ENCODE measurements at places on chromosomes 6 and 20.

GRCh38 chr20:16520154-16520553 is 53.1 kb downstream of the KIF16B start:
- H3K36me3 ChIP-seq = peaks cover 24% of the 10 kb centered on the region
- no peak overlapping the region for H3K4me3 ChIP-seq
- no peak overlapping the region for H3K27ac ChIP-seq
- no peaks in the 10 kb centered on the region for H3K4me1 ChIP-seq
- no peak for DNase-seq

- DNase-seq = peak; percentile 69
- H3K4me1 ChIP-seq = no peaks in the 10 kb centered on the region
- peak overlapping the region; percentile 96 for H3K27ac ChIP-seq
- no peak overlapping the region for H3K4me3 ChIP-seq
Observed at GRCh38 chr6:27894839-27895762, 17.1 kb downstream of the OR2B2 start.

DNA sequence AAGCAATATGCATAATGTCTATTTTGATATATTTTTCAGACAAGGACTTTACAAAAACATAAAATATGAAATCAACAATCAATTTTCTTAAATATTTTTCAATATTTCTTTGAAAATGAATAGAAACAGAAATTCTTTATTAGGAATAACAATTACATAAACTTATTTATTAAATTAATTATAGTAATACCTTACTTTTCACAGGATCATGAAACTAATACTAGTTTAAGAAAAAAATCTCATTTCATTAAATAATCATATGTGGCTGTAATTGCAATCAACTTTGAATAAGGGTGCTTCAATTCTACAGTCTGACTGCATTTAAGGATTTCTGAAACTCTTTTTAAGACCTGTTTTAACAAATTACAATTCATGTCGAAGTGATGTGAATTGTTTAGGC is 26.6 kb downstream of the EPHA7 start:
- H3K27ac ChIP-seq = no peak overlapping the region
- H3K27me3 ChIP-seq = no peaks in the 10 kb centered on the region
- H3K36me3 ChIP-seq = no peaks in the 10 kb centered on the region
- H3K4me1 ChIP-seq = no peaks in the 10 kb centered on the region
- DNase-seq = no peak
- no peak overlapping the region for H3K4me3 ChIP-seq

GRCh38 chr6:83442752-83443151 is 11.9 kb upstream of the ME1 start:
- no peaks in the 10 kb centered on the region for H3K27me3 ChIP-seq
- no peak for DNase-seq
- H3K4me3 ChIP-seq = no peak overlapping the region
- peaks cover 2% of the 10 kb centered on the region for H3K4me1 ChIP-seq
- no peak overlapping the region for H3K27ac ChIP-seq
- no peaks in the 10 kb centered on the region for H3K36me3 ChIP-seq

GRCh38 chr6:98927534-98927933 is 20.2 kb downstream of the FBXL4 start:
- H3K27me3 ChIP-seq = no peaks in the 10 kb centered on the region
- peaks cover 24% of the 10 kb centered on the region for H3K36me3 ChIP-seq
- H3K27ac ChIP-seq = no peak overlapping the region
- H3K4me1 ChIP-seq = no peaks in the 10 kb centered on the region

DNA sequence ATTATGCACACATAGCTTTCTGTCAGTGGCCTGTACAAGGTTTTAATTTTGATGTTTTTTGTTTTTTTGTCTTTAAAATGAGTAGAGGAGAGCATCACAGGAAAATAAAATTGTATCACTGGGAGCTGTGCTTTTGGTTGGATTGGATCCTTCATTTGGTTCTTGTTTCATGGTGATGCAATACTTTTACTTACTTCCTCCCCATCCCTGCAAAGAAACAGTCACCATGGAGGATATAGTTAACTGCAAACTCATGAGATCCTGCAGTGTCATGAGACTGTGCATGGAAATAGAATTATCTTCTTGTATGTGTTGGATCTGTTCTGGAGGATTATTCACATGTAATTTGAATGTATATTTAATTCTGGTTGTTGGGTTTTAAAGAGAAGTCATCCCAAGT is 122.3 kb downstream of the JARID2 start:
- no peaks in the 10 kb centered on the region for H3K36me3 ChIP-seq
- DNase-seq = no peak
- no peak overlapping the region for H3K4me3 ChIP-seq

DNA sequence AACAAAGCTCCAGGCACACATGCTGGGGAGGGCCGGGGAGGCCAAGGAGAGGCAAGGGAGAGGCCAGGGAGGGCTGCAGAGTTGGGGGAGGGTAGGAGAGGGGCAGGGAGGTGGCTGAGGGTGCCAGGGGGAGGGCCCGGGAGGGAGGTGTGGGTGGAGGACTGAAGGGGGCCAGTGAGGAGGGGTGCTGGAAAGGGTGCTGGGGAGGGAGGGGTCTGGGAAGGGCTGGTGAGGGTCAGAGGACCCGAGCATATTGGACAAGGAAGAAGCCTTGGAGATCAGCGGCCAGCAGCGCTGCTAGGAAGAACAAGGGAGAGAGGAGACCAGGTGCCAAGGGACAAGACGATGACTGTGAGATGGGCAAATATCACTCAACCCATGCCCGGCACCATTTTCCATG is 49.7 kb upstream of the GPR31 start:
- no peak overlapping the region for H3K4me3 ChIP-seq
- H3K27ac ChIP-seq = no peak overlapping the region
- H3K27me3 ChIP-seq = no peaks in the 10 kb centered on the region
- H3K4me1 ChIP-seq = no peaks in the 10 kb centered on the region

DNA sequence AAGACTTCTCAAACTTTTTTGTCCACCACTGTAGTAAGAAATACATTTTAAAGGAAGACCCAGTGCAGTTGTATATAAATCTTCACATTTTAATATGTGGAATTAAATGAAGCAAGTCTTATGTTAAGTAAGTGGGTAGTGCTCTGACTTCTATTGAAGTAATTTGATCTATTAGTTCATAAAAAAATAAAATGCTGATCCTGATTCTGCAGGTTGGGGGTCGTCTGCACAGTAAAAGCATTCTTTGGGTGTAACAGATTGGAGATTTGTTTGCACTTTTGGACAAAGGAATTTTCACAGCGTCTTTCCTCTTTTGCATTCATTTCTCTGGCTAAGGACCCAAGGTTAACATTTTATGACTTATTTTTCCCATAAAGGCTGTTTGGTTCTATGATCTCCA is 106.8 kb downstream of the RNF144B start:
- no peak overlapping the region for H3K4me3 ChIP-seq
- peaks cover 9% of the 10 kb centered on the region for H3K4me1 ChIP-seq
- no peaks in the 10 kb centered on the region for H3K27me3 ChIP-seq
- DNase-seq = no peak

DNA sequence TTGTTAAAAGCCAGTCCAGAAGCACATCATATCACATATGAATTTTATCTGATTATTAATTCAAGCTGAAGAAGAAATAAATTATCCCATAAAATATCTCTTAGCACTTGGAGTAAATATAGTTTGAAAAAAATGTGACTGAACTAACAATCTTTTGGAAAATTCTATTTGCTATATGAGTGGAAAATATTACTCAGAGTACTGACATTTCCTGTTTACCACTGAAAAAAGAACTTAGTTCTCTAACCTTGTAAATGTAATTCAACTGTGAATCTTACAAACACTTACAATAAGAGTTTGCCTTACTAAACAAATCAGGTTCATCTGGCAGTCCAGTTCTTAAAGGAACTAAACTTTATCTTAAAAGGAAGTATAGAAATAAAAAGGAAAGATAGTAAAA is 44.2 kb downstream of the MOXD1 start:
- H3K4me3 ChIP-seq = no peak overlapping the region
- H3K4me1 ChIP-seq = peaks cover 2% of the 10 kb centered on the region
- no peak overlapping the region for H3K27ac ChIP-seq
- no peaks in the 10 kb centered on the region for H3K27me3 ChIP-seq

DNA sequence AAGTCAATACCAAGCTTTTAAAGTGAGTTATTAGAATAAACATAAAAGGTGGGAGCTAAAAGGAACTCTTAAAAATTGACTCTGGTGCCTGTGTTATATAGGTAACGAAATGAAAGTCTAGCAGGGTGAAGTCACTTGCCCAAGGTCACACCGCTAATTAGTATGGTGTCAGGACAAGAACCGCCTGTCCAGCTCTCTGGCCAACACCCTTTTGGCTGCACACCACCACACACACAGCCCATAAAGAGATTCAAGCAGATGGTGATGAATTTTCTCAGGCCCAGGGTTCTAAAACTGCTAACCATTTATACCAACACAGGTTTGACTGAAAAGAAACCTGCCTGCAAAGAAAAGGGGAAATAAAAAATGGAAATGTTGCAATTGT is 20.2 kb downstream of the GFOD1 start:
- no peak overlapping the region for H3K27ac ChIP-seq
- DNase-seq = no peak
- no peaks in the 10 kb centered on the region for H3K36me3 ChIP-seq
- H3K4me1 ChIP-seq = peaks cover 27% of the 10 kb centered on the region
- H3K4me3 ChIP-seq = no peak overlapping the region

DNA sequence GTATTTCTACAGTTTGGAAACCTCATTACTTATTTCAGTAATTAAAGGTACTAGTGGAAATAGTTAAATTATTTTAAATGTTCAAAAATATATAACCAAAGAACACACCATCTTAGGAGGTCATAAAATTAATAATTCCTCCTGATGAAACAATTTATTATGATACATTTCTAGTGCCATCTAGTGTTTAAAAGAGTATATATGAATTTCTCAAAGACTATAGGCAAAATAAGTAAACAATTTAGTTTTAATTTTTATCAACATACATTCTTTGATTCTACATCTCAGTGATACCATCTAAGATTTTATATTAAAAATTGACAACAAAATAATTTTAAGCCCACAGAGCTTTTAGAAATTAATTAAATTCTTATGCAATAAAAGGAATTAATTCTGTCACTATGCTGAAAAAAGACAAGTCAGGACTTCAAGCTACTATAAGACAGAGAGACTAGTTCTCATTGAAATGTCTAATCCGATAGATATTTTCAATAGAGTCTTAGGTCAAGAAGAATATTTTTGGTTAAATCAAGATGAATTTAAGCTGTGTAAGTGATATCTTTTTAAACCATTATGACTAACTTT is 107.8 kb upstream of the RNF217 start:
- H3K4me1 ChIP-seq = no peaks in the 10 kb centered on the region
- no peak overlapping the region for H3K27ac ChIP-seq
- DNase-seq = no peak
- H3K36me3 ChIP-seq = no peaks in the 10 kb centered on the region

DNA sequence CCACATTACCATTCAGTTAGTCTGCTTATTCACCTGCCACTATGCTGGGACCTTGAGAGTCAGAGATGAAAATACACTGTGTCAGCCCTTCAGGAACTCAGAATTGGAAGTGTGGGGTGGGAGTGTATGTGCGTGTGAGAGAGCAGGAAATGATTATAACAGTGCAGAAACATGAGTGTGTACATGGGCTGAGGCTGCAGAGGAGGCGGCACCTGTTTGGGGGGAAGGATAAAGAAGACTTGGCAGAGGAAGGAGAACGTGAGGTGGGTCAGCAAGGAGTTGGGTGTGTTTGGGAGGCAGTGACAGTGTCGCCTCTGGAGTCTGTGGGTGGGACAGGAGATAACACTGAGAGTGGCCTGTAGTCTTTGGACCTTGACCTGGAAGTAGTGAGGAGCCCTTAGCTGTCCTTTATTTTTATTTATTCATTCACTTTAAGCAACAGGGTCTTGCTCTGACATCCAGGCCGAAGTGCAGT is 3.1 kb downstream of the CHMP4B start:
- peak overlapping the region; percentile 22 for H3K4me3 ChIP-seq
- H3K27ac ChIP-seq = no peak overlapping the region
- H3K4me1 ChIP-seq = no peaks in the 10 kb centered on the region
- no peak for DNase-seq
- no peaks in the 10 kb centered on the region for H3K27me3 ChIP-seq

DNA sequence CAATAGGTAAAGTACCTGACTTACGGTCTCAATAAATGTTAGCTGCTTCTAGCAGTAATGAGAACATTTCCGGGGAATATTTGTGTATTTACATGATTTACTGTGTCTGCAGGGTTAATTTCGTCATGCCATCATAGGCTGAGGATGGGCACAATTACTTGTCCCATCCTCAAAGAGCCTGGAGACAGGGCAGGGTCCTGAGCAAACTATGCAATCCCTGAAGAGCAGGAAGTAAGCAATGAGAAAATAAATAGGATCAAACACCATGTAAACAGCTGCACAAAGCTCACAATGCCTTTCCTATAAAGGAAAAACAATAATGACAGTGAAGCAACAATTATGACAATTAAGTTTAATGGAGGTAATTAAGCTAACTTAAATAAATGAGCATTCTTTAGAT is 114.6 kb upstream of the FOXQ1 start:
- no peaks in the 10 kb centered on the region for H3K27me3 ChIP-seq
- H3K27ac ChIP-seq = no peak overlapping the region
- no peak for DNase-seq
- no peak overlapping the region for H3K4me3 ChIP-seq

GRCh38 chr20:51460569-51461265 is 81.8 kb downstream of the NFATC2 start:
- H3K27ac ChIP-seq = no peak overlapping the region
- no peaks in the 10 kb centered on the region for H3K36me3 ChIP-seq
- no peak overlapping the region for H3K4me3 ChIP-seq
- no peaks in the 10 kb centered on the region for H3K27me3 ChIP-seq

DNA sequence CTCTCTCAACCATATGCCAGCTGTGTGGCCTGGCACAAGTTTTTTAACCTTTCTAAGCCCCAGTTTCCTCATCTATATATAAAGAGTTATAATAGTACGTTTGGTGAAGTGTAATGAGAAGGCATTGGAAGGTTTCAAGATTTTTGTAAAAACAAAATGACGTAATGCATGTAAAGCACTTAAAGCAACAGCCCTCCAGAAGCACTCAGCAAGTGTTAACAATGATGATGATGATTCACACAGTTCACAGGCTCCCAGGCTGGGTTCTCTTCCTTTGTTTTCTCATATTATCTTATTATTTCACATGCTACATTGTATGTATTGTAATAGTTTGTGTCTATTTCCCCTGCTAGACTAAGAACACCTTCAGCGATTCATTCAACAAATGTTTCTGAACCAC is 6.2 kb downstream of the CEP250 start:
- H3K36me3 ChIP-seq = peaks cover 11% of the 10 kb centered on the region
- H3K27ac ChIP-seq = no peak overlapping the region
- no peaks in the 10 kb centered on the region for H3K4me1 ChIP-seq
- no peaks in the 10 kb centered on the region for H3K27me3 ChIP-seq
- DNase-seq = no peak
- no peak overlapping the region for H3K4me3 ChIP-seq

GRCh38 chr6:164962805-164963204 is 346.6 kb downstream of the C6orf118 start:
- H3K36me3 ChIP-seq = no peaks in the 10 kb centered on the region
- DNase-seq = no peak
- H3K4me1 ChIP-seq = peaks cover 2% of the 10 kb centered on the region
- H3K27me3 ChIP-seq = no peaks in the 10 kb centered on the region
- H3K27ac ChIP-seq = no peak overlapping the region

- H3K4me3 ChIP-seq = no peak overlapping the region
- no peak overlapping the region for H3K27ac ChIP-seq
- no peak for DNase-seq
- no peaks in the 10 kb centered on the region for H3K36me3 ChIP-seq
- no peaks in the 10 kb centered on the region for H3K27me3 ChIP-seq
Observed at GRCh38 chr6:9576521-9576920, 838.4 kb downstream of the TFAP2A start.

GRCh38 chr6:26232306-26232939 is 132.6 kb upstream of the BTN3A2 start:
- DNase-seq = no peak
- H3K4me3 ChIP-seq = peak overlapping the region; percentile 72
- H3K27me3 ChIP-seq = no peaks in the 10 kb centered on the region
- peaks cover 4% of the 10 kb centered on the region for H3K4me1 ChIP-seq
